ENCODE measurements at places on chromosomes 3 and 15.

- DNase-seq, result no peak
Measured at GRCh38 chr3:64473466-64473865, 214.3 kb downstream of the ADAMTS9 start.

DNA sequence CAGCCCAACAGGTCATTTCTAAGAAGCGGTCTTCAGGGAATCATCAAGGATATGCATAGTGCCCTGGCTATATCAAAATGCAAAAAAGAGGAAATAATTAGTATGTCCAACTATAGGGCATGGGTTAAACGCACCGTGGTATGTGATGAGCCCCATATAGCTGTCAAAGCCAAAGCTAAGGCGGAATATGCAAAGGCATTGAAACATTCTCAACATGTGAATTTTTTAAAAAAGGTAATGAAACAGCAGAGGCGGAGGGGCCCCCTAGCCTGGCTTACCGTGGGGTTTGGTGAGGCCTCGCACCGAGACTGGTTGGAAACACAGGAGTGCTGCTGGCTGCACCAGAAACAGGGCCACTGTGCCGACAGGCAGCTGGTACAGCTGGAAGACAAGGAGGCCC lies 23.2 kb downstream of the PLXND1 start:
- no peak for DNase-seq

DNA sequence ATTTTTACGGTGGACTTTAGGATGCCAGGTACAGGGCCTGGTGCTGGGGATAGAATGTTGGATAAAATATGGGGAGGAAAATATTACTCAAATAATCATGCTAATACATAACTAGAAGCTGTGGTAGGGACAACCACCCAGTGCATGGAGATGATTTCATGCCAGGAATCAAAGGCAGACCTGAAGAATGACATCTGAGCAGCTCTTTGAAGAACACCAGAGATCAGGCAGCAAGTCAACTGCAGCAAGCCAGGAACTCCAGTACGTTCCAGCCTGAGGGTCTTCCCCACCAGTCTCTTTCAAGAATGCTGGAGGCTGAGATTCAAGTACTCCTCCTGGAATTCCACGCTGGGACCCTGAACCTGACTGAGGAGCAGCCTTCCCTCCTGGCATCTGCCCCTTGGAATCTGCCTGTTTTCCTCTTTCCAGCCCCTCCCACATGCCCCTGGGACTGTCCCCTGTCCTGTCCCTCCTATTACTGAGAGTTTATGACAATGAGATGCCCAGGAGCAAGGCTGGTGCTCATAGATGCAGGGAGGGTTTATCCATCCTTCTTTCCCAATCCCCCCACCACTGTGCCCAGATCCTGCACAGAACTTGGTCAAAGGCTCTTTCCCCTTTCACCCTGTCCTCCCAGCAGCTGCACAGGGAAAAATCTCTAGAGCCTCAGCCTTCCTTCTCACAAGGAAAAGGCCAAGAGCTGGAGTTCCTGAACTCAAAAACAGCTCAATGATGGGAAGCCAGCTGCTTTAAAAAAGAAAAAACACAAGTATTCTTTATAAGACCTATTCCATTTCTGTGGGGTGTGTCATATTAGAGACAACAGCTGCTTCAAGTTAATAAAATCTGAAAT lies 68.0 kb downstream of the PDZRN3 start:
- DNase-seq, result no peak

GRCh38 chr3:13571264-13571663 lies 22.3 kb downstream of the FBLN2 start:
- DNase-seq, result peak; percentile 42

DNA sequence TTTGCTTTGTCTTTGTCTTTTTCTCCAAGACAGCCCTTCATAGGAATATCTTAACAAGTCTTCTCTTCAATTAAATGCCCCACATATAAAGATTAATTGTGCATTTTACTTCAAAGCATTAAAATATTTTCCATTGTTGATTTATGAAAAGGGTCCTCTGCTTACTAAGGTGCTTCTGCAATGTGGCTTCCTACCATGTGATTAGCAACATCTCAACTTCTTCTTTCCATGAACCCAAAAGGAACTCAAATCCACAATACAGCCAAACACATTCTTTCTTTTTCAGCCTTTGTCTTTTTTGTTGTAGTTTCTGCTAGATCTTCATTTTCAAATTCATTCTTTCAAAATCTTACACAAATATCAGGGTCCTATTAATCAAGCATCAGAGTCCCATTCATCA lies 309.2 kb downstream of the NSUN3 start:
- DNase-seq, result no peak

- no peak for DNase-seq
Measured at GRCh38 chr3:72102112-72102616, 317.2 kb upstream of the PROK2 start.

DNA sequence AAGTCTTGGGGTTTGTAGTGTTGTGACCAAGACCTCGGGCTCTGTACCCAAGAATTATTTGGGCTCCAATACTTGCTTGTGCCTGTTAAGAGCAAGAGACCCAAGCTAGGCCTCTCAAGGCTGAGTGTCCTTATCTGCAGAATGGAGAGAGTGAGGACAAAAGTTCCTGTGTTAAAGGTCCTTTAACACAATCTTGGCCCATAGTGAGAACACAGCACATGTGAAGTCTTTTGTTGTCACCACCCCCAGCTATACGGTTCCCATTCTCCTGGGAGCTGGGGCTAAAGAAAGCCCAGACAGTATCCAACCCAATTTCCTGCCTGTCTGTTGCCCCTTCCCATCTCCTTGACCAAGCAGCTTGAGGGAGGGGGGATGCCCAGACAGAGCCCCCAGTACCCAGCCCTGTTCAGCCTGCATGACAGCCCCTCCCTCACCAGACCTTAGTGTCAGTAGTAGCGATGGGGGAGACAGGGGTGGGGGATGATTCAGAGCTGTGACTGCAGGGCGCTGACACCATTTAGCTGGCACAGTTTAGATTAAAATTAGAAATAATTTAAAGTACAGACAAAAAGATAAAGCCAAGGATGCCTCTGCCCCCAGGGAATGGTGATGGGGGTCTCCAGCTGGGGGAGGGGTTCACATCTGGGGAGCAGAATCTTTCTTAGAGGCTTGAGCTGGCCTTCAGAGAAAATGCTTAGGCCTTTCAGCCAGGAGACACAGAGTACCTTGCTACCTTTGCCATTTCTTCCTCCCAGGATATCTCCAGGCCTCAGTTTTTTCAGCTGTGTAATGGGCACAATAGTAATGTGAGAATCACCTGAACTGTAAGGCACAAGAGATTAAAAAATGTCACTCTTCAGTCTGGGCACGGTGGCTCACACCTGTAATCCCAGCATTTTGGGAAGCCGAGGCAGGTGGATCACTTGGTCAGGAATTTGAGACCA lies 2.7 kb downstream of the PRKCD start:
- no peak for DNase-seq

DNA sequence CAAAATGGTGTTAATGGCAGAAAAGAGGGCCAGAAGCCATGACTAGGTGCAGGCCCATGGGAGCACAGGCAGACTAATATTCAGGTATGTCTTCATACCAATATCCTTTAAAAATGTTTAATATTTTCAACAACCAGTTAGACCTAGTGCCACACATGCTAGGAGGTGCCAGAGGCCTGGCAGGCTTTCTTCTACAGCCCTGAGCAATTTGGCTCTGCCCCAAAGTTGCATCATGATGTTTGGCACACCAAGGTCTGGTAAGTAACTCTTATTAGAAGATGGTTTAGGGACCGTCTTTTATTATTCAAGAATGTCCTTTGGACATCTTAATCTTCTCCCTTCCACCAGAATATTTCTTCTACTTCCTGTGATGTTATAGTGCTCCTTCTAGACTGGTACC lies 34.8 kb downstream of the MITF start:
- DNase-seq, result no peak

DNA sequence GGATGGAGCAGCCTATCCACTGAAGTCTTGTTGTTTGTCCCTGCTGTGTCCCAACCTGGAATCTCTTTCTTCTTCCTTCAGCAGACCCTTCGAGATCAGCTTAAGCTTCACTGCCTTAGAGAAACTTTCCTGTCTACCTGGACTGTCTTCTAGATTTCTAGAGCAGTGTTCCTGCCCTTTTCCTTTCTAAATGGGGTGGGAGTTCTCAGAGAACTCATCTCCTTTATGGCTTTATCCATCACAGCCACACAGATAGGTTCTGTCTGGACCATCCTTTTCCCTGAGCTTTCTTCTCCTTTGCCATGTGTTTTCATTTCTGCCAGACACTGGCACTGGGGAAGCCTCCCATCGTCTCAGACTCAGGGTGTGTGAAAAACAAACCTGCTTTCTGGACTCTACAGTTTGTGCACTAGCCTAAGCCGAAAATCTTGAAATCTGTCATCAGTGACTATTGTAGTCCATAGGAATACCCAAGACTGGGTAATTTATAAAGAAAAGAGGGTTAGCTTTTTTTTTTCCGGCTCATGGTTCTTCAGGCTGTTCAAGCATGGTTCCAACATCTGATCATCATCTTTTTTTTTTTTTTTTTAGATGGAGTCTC lies 177.5 kb downstream of the PGPEP1L start:
- no peak for DNase-seq

- no peak for DNase-seq
Measured at GRCh38 chr3:10489746-10490483, 15.5 kb downstream of the ATP2B2 start.

DNA sequence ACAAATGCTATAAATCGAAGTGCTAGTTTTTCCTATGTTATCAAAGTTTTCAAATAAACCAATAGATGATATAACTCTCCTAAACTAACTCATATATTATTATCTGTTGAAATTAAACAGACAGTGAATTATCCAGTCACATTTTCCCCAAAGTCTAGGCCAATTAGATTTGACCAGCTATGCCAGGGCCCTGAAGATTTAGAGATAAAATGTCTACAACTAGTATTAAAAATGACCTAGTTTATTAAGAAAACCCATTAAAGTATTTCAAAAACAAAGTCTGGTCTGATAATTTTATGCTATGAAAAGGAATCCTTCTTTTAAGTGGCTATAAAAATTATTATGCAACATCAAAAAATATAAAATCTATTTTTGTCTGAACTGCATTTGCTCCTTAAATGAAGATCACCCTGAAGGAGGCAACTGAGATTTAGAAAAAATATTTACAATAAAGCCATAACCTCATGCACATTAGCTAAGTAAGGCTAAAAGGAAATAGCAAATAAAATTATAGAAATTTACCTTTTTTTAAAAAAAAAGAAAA lies 83.4 kb upstream of the MEX3B start:
- DNase-seq, result no peak

GRCh38 chr3:77259694-77260093 lies 219.8 kb downstream of the ROBO2 start:
- no peak for DNase-seq

GRCh38 chr3:155412904-155413303 lies 119.4 kb upstream of the STRIT1 start:
- DNase-seq, result no peak

DNA sequence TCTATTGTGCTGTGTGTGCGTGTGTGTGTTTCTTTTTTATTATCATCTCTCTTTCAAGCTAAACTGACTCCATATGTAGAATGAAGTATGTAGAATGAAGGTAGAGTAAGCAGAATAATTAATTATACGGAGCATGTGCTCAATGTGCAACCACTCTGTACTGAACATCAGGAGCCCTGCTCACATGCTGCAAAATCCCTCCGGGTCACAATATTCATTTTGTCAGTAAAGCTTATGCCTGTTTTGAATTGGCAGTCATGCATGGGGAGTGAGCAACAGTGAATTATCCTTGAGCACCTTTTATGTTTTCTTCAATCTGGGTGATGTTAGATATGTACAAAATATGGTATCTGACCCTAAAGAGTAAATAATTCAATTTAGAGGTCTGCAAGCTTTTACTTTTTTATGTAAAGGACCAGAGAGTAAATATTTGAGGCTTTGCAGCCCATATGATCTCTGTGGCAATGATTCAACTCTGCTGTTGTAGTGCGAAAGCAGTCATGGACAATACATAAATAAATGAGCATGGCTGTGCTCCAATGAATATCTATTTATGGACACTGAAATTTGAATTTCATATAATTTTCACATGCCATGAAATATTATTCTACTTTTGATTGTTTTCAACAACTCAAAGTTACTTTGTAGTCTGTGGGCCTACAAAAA lies 199.9 kb downstream of the VGLL3 start:
- no peak for DNase-seq

- no peak for DNase-seq
Measured at GRCh38 chr15:76947454-76947853, 15.9 kb downstream of the RCN2 start.

DNA sequence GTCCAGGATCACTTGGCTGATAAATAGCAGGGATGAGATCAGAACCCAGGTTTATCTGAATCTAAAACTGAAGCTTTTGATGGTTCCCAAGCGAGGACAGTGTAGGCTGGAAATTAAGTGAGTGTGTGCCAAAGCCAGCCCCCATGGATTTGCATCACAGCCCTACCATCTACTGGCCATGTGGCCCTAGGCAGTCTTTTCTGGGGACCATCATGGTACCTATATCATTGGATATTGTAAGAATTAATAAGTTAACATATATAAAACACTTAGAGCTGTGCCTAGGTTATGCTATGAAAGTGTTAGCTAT lies 32.8 kb upstream of the SSR3 start:
- DNase-seq, result no peak

GRCh38 chr15:31214864-31215489 lies 111.7 kb upstream of the KLF13 start:
- no peak for DNase-seq

DNA sequence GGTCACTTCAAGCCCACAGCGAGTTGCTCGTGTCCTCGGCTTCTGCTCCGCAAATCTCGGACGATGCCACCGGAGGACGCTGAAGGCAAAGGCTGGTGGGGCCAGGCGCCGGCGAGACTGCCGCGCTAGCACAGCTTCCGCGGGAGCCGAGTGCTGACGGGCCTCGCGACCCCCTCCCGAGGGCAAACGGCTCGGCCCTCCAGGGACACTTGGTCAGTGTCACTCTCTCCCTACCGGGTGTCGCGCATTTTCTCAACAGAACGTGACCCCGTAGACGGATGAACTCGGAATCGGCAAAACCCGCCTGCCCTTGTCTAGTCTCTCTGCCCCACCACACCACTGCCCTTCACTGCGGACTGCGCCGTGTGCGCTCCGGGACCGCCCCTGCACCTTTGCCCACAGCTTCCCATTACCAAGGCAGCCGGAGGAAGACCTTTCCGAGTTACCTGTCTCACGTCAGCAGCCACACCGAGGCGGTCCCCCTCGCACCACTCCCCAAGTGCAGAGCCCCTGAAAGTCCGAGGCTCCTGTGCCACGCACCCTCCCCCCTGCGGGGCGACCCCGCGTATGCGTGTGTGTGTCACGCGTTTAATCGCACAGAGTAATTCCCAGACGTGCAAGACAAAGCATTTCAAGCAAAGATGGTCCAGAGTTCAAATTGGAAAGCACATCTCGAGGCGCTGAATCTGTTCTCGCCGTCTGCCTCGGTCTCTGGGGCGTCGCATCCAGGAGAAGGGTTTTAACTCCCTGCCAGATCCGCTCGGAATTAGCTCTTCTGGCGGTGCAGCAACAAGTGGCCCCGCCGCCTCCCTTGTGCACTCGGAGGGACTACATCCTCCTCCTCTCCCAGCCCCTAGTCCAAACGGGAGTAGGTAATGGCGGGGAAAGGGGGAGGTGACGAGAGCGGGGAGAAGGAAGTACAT lies 245.0 kb upstream of the TOPAZ1 start:
- DNase-seq, result peak; percentile 2

GRCh38 chr3:16606398-16606797 lies 1.2 kb upstream of the DAZL start:
- DNase-seq, result no peak
